ENCODE measurements at places on chromosomes 3 and 15.

DNA sequence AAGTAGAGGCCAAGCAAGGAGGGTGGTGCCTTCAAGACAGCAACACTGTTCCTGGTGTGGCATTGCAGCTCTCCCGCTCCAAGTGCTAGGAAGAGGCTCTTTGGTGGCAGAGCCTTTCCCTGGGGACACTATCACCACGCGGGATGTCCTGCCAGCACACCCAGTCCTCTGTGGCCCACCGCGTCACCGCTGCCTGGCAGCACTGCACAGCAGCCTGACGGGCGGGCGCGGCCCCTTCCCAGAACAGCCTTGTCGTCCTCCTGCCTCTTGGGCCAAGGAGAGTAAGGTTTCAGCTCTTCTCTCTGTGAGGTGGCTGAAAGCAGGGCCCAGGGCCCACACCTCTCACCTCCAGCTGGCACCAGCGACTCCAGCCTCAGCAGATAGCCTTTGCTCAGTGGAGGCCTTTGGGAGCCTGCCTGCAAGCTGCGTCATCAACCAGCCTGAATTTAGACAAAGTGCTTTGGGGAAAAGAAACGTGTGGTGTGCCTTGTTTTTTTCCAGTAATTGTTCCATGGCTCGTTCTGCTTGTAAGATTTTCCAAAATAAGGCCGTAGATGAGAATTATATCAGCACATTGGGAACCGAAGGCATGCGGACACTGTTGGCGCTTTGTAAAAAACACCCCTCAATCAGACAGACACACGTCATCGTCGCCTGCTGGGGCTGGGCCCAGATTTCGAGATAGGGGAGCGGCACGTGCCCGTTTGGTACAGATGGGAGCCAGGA, 65.0 kb downstream of the AAGAB start:
- DNase-seq = no peak

DNA sequence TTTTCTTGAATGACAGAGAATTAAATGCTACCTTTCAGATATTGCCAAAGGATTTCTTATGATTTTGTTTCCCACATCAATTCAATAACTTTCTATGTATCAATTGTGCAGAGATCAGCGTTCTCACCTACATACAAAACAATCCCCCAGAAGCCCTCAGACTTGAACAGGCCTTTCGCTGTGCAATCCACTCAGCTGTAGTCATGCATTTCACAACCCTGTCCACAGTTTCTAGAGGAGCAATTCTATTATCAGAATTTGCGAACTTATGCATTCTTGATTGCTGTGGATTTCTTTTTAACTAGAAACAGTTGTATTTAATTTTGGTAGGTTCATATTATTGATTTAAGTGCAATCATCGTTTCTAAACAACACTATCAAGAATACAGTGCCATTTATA, 13.7 kb upstream of the ALCAM start:
- DNase-seq = no peak

GRCh38 chr3:171377859-171378258, 82.3 kb downstream of the TNIK start:
- DNase-seq = no peak

DNA sequence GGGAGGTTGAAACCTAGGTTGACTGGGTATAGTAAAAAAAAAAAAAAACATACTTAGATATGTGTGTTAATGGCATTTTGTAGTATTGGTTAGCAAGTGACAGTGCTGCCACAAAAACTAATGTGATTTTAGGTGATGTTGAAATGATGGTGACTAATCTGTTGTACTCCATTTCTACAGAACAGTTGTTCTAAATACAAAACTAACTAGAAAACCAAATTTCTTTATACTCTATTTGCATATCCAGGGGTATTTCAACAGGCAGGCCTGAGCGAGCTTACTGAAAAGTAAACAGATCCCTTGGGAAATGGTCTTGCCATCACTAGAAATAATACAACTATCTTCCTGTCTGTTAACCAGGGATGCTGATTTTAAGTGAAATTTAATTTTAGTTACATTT, 20.5 kb downstream of the TSC22D2 start:
- DNase-seq = no peak

DNA sequence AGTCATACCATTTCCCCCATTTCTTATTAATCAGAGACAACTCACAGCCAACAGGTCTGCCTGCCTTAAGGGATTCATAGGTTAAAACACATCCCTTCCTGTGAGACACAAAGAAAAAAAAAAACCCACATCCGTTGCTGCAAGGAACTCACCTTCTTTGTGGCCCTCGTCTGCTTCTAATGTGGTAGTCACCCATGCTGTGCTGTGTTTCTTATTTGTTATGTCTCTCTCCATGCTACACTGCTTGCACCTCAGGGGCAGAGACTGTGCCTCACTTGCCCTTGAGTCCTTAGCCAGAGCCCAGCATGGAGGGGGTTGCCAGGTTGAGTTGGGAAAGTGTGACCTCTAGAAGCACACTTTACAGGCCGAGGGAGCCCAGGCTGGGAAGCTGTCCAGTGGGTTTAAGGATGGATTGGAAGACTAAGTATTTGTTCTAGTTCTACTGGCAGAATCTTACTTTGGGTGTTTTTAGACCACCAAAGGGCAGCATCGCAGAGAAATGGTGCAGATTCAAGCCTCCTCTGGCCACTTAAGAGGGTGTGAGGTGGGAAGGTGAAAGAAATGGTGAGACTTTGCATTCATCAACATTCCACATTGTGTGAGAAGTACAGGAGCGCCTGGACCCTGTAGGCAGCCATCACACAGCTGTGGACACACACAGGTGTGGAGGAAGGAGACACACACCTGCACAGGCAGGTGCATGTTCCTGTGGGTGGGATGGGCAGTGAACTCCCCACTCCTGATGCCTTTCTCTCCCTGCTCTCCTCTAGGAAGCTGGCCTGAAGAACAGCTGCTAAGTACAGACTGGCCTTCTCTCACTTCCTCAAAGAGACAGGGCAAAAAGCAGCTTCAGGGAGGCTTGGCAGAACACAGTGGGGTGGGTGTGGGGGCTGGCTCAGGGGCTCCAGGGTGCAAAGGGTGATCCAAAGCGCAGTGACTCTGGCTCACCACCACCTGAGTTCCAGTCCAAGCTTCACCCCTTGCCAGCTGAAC, 48.8 kb downstream of the GLB1 start:
- DNase-seq = no peak

DNA sequence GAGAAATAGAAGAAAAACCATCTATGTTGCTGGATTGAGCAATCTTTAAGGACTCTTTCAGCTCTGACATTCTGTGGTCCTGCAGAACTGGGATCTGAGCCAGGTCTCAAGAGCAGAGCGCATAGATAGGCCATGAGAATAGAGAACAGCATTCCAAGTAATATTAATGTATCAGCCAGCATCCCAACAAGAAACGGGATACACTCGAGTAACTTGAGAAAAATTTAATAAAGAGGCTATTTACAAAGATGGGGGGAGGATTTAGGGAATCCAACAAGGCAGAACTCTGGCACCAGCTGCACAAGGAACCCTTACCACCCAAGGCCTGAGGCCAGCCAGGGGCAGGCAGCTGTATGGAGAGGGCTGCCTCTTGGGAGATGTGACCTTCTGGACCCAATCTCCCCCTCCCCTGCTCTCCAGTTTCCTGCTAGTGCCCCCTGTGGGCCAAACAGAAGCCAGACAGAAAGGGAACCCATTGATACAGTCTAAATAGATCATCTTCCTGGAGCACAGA, 8.2 kb downstream of the TMOD2 start:
- no peak for DNase-seq

GRCh38 chr3:63974451-63974850, 48.8 kb downstream of the PSMD6 start:
- no peak for DNase-seq

Measured in chondrocyte (in vitro differentiated cells).